ENCODE measurements at places on chromosomes 6 and 20.

DNA sequence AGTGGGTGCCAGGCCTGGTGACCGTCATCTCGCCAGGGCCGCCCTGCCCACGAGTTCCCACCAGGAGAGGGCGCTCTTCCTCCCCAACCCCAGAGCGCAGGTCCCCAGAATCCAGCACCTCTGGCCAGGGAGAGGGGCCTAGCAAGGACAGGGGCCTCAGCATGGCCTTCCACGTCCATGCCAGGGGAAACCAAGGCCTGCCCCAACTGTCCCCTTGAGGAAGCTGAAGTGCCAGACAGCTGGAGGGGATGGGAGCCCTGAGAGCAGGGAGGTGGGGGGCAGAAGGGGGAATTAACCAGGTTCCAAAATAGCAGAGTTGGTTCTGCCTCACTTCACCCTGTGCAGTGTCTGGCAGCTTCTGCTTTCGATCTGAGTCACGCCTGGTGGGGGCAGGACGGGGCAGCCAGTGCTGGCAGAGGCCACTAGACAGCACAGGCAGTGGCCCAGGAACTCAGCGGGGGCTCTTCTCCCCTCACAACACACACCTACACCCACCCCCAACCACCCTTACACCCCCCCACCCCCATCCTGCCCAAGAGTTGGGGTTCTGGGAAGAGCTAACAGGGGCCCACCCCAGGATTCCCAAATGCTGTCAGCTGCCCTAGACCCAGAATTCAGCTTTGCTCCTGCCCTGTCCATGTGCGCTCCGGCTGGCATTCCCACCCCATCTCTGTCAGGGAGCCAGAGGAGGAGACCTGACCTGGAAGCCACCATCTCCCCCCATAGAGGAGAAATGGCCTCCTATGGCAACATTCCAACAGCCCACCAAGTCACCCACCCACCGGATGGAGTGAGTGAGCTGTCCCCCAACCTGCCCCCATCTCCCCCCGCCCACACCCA lies 29.2 kb downstream of the TFEB start:
- peak; percentile 78 for DNase-seq

- no peak for DNase-seq
Measured at GRCh38 chr20:39885975-39886649, 802.9 kb downstream of the MAFB start.

- no peak for DNase-seq
Measured at GRCh38 chr6:43865086-43865485, 95.1 kb downstream of the VEGFA start.

DNA sequence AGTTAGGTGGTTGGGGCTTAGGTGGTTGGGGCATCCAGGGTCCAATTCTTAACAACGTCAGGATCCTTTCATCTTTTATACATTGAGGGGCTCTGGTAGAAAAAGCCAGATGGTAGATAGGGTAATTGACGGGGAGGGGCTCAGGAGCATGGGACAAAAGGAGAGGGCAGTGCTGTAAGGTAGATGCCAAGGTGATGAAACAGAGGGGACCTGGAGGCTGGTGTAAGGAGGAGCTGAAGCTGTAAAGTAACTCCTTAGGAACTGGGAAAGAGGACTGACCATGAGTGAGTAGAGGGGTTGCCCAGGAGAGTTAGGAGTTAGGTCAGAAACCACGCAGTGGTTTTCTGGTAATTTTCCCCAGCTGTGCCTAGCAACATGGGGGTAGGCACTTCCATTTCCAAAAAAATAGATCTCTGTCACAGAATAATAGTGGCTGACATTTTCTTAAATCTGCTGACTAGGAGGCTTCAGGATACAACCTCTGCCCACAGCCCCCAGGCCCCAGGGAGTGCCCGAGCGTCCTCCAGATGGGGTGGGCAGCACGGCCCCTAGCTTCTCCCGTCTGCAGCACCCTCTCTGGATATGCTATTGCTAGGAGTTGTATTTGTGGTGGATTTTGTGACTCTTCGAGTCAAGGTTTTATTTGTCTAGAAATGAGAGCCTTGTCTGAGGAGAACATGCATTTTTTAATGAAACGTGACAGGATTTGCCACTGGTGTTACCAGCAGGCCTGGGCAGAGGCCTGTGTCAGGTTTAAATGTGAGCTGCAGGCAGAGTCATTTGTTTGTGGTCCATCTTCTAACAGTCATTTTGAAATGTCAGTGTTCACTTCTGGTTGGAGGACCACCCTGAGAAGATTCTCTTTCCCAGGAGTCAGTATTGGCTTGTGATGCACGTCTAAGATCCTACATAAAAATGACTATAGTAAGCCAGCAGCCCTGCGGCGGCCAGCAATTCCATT lies 44.6 kb downstream of the TULP4 start:
- DNase-seq = no peak

- no peak for DNase-seq
Measured at GRCh38 chr20:2700913-2701620, 8.5 kb downstream of the EBF4 start.

DNA sequence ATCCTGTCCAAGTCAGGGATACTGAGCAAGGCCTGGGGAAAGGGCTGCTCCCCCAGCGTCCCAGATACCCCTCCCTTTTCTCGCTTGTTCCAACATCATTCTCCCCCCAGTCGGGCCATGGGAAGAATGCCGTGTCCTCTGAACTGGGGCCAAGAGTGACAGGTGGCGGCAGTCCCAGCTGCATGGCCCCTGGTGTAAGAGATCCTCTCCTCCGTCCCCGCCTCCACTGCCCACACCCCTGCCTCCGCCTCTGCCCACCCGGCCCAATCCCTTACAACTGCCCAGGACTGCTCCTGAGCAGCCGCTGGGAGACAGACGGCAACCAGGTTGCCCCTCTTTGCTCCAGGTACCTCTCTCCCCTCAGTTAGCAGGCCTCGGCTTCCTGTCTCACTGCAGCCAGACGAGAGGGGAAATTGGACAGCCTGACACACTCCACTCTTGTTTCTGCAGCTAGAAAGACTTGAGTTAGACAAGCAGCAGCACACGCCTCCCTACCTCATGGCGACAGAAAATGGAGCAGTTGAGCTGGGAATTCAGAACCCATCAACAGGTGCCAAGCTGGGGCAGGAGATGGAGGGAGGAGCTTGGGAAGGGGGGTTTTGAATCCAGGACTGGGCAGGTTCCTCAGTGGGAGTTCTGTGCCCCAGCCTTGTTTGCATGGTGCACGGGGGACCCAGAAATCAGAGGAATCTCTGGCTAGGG lies at the start of gene MYLK2:
TSS of gene MYLK2 (plus strand) at position 274 of the 702 bp plus-strand sequence. CDS start at position 499, 225 bp downstream.
- DNase-seq = no peak

GRCh38 chr6:34073540-34073939 lies 72.3 kb downstream of the GRM4 start:
- no peak for DNase-seq

DNA sequence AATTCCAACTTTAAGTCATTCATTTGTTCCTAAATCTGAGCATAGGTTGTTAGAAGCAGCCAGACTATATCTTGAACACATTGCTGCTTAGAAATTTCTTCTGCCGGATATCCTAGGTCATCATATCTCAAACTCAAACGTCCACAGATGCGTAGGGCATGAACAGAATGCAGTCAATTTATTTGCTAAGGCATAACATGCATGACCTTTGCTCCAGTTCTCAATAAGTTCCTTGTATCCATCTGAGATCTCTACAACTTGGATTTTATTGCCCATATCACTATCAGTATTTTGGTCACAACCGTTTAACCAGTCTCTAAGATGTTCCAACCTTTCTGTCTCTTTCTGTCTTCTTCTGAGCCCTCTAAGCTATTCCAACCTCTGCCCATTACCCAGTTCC lies 210.9 kb upstream of the MANEA start:
- no peak for DNase-seq

GRCh38 chr6:136716917-136717715 lies 75.2 kb downstream of the MAP3K5 start:
- DNase-seq = no peak

- no peak for DNase-seq
Measured at GRCh38 chr20:32163951-32164350, 43.6 kb downstream of the PLAGL2 start.

DNA sequence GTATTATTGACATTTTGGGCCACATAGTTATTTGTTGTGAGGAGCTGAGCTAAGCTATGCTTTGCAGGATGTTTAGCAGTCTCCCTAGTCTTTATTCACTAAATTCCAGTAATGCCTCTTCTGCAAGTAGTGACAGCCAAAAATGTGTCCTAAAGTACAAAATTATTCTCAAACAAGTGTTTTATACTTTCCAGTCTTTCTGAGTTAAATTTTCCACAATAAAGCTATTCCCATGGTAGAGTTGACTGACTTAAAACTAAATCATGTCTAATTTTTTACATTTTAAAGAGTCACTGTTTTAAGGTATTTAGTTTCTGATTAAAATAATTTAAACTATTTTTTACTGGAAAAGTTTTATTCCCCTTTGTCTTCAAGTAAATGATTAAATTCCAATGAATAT lies 717.8 kb upstream of the HS3ST5 start:
- no peak for DNase-seq

DNA sequence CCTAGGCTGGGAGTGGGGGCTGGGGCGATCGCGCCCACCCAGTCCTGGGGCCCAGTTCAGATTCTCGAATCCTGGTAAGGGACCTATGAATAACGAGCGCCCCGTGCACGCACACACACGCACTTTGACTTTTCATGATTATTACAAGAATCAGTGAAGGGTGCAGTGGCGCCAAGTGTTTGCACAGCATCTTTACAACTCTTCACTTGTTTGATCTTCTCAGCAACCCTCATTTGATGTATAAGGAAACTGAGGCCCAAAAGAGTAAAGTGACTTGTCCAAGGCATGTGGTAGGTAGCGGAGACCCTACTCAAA lies 863 bp upstream of the LRFN2 start:
- DNase-seq = no peak

- no peak for DNase-seq
Measured at GRCh38 chr20:38569747-38570525, 11.1 kb upstream of the ADIG start.

DNA sequence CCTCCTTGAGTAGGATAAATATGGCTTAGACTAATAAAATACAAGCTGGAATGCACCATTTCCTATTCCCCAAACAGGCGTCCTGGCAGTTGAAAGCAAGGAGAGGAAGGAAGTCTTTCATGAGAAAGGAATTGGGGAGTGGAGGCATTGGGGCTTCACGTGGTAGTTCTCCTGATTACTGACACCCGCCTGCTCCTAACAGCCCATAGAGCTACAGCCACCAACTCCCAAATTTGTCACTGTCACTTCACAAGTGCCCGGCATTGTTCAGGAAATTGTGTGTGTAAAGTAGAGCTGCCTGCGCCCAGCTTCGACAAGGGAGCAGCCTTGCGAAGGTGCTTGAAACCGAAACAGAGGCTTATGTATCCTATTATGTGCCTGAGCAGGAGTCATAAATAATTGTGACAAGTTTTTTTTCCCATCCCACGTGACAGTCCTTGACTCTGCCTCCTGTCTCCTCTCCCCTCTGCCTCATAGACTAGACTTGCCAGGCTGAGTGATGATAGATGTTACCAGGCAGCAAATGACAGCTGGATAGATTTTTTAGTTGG lies 301.7 kb upstream of the ZFP64 start:
- no peak for DNase-seq

DNA sequence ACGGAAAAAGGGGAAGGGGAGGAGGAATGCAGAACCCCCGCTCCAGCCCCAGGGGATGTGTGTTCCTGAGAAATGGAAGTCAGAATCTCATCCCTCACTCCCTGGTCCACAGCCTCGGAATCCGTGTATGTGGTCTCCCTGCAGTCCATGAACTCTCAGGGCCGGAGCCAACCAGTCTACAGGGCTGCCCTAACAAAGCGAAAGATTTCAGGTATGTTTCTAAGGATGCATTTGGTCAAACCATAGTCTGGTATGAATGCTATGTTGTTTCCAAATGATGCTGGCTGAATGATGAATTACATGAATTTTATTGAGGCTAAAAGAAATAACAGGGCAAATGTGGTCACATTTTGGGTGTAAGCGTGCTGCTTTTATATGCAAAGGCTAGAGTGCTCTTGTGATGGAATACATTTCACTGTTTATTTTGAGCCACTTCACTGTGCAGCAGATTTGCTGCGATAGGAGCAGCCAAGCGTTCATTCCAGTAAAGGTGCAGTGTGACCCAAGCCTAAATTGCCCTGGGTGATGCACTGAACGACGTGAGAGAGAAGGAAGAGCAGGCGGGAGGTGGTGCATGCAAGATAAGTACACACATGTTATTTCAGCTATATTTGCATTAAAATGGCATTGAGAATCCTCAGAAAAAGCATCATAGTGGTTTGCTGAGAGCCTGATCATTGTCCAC lies 52.4 kb downstream of the FNDC1 start:
- DNase-seq = no peak

GRCh38 chr20:53888510-53888909 lies 181.9 kb downstream of the BCAS1 start:
- DNase-seq = no peak

DNA sequence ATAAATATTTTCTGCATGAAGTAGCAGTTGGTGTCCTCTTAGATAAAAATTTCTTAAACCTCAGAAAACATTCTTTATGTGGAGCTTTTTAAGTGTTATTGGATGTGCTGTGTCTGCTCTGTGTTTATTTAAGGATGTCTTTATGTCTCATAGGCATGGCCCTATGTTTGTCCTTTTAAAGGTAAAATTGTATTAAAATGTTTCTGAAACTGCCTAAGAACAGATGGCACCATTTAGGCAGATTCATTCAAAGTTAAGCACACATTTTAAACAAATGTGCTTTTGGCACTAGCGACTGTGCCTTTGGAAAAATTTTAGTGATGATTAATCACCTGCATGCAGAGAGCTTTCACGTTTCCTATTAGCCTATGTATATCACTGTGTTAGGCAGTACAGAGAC lies 125.2 kb downstream of the KIF6 start:
- no peak for DNase-seq

DNA sequence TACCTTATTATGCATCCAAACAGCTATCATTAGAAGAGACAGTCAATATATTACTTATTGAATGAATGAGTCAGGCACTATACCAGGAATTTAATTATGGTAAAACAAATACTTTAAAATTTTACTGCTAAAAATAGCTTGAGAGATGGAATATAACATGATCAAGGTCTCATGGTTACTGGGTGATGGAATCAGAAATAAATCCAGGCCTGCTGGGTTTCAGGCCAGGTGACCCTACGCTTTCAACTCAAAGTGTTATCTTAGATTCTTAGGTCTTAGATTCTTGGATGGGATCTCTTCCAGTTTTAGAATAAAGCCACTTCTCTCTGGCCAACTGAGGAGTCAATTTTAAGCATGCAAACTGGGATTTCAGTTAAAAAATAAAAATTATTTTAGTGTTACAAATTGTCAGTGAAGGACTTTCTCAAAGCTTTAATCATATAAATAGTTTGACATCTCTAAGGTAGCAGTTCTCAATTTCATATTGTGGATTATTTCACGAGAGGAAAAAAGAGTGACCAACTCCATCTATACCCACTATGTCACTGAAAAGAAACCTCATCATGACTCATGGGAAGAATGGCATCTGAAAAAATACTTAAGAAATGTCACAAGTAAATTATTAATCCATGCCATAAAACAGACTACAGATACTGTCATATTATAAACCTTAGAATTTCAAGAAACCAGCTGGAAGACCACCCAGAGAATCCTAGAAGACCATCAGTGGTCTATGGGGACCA lies 283.4 kb upstream of the RUNX2 start:
- DNase-seq = no peak

DNA sequence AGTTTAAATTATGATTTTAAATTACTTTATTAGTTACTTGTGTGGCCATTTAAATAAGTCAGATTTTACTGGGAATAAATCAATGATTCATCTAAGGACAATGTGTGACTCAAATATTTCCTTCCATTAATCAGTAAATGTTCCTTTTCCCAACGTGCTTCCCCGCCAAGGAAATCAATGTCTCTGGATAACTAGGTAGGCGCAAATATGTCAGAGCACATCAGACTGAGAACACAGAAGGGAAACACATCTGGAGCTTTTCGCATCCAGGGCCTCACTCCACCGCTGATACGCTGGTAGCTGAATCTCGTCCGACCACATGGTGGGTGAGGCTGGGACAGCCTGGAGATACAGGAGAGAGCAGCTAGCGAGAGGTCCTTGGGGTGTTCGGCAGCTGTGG lies 56.4 kb upstream of the RPS6KA2 start:
- DNase-seq = no peak
